ENCODE measurements at places on chromosomes 7 and 10. TPM values are rescaled to one million over a fixed set of nuclear protein-coding genes. Genes with fewer than 3 reads are reported as not detected.

The FOXP2 gene
- total RNA-seq, result 102 TPM

The RARRES2 gene
- 84.2 TPM for total RNA-seq

- H3K4me1 ChIP-seq, result no peaks in the 10 kb centered on the region
- no peaks in the 10 kb centered on the region for H3K27me3 ChIP-seq
- no peak for DNase-seq
- no peaks in the 10 kb centered on the region for H3K36me3 ChIP-seq
- H3K27ac ChIP-seq, result peak overlapping the region; percentile 11
Observed at GRCh38 chr10:127928021-127928806, 21.3 kb downstream of the PTPRE start.

GRCh38 chr10:51649064-51649463 is 50.3 kb downstream of the CSTF2T start:
- H3K4me1 ChIP-seq, result no peaks in the 10 kb centered on the region
- H3K4me3 ChIP-seq, result no peak overlapping the region
- no peaks in the 10 kb centered on the region for H3K36me3 ChIP-seq
- DNase-seq, result no peak
- no peak overlapping the region for H3K27ac ChIP-seq

- H3K27ac ChIP-seq, result no peak overlapping the region
- no peaks in the 10 kb centered on the region for H3K36me3 ChIP-seq
- no peaks in the 10 kb centered on the region for H3K27me3 ChIP-seq
Observed at GRCh38 chr7:33841031-33841430, 64.3 kb upstream of the BMPER start.

All from transverse colon (tissue), 4 donors.